ENCODE measurements at places on chromosomes 6 and 20.
A peak's percentile ranks its signal among the peaks of the same experiment; 100 is the strongest.

DNA sequence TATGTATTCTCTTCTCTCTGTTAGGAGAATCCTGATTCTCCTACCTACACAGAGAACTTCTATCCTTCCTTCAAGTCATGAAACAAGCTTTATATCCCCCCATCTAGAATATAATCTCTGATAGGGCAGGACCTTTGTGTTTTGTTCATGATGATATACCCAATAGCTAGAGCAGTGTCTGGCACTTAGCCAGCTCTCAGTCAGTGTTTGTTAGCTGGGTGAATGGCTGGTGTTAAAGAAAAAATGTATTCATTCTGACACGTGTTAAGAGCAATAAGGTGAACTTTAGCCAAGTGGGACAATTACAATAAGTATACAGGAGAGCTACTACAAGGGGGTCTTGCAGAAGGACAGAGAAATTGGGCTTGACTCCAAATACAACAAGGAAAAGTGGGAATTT lies 34.3 kb upstream of the TNFRSF21 start:
- no peak for DNase-seq

DNA sequence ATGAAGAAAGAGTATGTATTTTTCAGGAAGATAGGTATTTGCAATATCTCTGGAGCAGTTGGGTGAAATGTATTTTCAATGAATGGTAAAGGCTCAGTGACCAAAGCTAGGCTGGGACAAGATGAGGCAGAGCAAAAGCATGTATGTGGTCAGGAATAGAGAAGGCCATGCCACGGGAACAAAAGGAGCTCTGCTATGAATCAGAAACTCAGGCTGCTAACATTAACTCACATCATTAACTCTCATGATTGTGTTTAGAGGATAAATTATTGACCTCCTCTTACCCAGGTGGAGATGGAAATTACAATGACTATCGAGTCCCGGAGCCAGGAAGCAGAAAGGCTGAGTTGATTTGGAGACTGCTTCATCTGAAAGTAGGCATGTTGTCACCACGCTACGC lies 220.2 kb downstream of the FUT9 start:
- DNase-seq, result no peak

DNA sequence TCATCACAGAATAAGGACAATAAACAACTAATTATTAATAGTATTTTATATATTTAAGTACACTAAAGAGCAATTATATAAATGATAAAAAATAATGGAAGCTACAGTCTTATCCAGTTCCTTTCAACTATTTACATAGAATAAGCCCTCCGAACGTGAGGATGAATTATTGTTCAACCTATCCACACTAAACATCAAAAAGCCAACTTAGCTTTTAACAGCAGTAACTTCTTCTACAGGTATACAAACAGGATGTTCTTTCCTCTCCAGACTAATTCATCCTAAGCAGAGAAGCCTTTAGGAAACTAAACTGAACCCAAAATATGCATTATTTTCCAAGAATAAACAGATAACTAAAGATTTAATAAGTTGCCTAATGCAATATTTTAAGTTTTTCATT lies 2.3 kb downstream of the FKBP5 start:
- no peak for DNase-seq

DNA sequence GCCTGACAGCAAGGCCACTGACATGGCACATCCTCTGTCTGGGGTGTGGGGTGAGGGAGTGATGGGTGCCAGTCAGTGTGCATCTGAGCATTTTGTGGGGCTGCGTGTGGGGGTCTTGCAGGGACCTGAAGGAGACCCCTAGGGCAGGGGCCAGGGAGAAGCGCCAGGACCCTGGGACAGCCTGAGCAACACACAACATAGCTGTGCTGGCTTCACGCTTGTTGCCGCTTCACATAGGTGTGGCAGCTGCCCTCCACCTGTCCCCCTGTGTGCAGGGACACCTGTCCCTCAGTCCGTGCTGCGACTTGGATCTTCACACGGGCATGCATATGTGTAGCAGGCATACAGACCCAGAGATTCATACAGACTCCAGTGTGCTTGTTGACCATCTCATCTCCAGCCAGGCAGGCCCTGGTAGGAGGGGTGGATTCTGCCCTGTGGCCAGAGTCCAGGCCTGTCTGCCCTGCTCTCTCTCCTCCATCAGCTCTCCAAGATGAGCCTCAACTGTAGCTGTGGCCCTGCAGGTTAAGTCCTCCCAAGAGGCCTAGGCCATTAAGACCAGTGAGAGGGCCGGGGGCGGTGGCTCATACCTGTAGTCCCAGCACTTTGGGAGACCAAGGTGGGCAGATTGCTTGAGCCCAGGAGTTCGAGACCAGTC lies 3.2 kb upstream of the NPBWR2 start:
- peak; percentile 2 for DNase-seq

DNA sequence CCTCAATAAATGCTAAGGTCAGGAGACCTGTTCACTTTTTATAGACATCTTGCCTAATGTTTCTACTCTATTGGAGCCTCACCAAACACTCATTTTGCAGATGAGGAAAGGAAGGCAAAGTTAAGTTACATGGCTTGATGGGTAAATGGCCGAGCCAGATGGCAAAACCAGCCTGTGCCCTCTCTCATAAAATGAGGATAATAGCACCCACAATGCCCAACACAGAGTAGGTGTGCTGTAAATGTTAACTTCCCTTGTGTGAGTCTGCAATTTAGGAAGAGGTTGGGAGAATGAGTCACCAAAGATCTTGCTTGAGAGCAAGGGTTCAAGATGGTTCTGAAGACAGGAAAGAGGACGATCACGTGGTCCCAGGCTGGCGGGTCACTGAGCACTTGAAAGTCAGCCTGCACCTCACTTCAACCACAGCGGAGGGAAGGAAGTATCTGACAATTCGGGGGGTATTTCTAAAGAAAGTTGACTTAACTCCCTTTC lies 3.3 kb downstream of the KCNK5 start:
- DNase-seq, result peak; percentile 77

Measured in T-helper 2 cell treated with Interferon-gamma antibody and Interleukin-4, amounts not matched to agents 5 μg/mL and 100 μg/mL, for 36 hours (primary cell).